ENCODE measurements at places on chromosomes 5 and 9. TPM values are rescaled to one million over a fixed set of nuclear protein-coding genes. Genes with fewer than 3 reads are reported as not detected.

DNA sequence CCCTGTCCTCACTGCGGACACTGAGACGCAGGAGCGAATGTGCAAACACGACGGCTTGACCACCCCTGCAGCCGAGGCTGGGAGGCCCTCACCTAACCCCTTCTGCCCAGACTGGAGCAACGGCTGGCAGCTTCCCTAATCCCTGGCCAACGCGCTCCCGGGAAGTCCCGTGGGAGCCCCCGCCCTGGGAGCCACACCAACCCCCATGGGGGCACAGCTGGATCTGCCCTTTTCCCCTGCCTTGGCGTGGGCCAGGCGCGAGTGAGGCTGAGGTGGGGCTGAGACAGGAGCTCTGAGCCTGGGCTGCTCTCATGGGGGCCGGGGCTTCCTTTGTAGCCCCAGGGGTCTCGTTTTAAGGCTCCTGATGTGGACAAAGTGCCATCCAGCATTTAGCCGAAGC, 4.6 kb upstream of the DNLZ start:
- no peaks in the 10 kb centered on the region for H3K36me3 ChIP-seq
- no peak for DNase-seq
- H3K4me3 ChIP-seq: no peak overlapping the region
- H3K4me1 ChIP-seq: peaks cover 5% of the 10 kb centered on the region
- H3K27me3 ChIP-seq: no peaks in the 10 kb centered on the region
- no peak overlapping the region for H3K27ac ChIP-seq

GRCh38 chr9:132042324-132042723, 37.3 kb downstream of the MED27 start:
- H3K4me1 ChIP-seq: no peaks in the 10 kb centered on the region
- H3K27me3 ChIP-seq: no peaks in the 10 kb centered on the region
- H3K27ac ChIP-seq: no peak overlapping the region
- no peak for DNase-seq
- peaks cover 1% of the 10 kb centered on the region for H3K36me3 ChIP-seq
- H3K4me3 ChIP-seq: no peak overlapping the region

DNA sequence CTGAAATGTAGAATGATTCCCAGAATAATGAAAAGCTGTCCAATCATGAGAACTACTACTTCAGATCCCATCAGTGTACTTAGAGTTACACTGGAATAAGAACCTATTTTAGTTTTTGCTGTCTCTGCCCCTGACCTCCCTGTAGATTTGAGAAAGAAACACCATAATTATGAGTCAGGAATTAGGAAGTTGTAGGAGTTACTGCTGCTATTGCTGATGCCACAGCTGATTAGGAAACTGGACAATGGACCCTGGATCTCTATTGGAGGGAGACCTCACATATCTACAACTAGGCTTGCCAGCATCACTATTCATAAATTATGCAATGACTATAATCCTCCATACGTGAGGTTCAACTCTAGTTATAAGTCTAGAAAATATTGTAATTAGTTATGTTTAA, 48.8 kb upstream of the EDIL3 start:
- H3K4me3 ChIP-seq: no peak overlapping the region
- H3K27me3 ChIP-seq: no peaks in the 10 kb centered on the region
- no peak for DNase-seq

DNA sequence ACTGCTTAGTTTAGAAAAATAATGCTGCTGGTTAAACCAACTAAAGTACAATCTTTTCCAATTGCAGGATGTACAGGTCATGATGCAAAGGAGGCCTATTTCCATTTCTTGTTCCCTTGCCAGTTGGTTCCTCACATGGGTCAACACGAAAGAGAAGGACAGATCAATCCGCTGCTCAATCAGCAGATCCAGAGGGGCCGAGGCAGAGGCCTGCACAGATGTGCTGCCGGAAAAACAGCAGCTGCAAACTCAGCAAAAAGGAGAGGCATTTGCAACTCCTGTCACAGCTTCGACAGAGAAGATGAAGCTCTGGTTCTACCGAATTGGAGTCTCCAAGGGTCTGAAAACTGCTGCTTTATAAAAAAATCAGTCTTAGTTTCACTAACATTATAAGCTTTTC, 69.8 kb downstream of the NIPSNAP3B start:
- no peaks in the 10 kb centered on the region for H3K36me3 ChIP-seq
- H3K27me3 ChIP-seq: no peaks in the 10 kb centered on the region
- no peak for DNase-seq
- no peak overlapping the region for H3K27ac ChIP-seq
- H3K4me1 ChIP-seq: peaks cover 14% of the 10 kb centered on the region

GRCh38 chr5:133360693-133361472, 251.5 kb downstream of the FSTL4 start:
- H3K27me3 ChIP-seq: peaks cover 22% of the 10 kb centered on the region
- H3K4me1 ChIP-seq: no peaks in the 10 kb centered on the region
- H3K36me3 ChIP-seq: no peaks in the 10 kb centered on the region
- DNase-seq: no peak
- no peak overlapping the region for H3K27ac ChIP-seq

DNA sequence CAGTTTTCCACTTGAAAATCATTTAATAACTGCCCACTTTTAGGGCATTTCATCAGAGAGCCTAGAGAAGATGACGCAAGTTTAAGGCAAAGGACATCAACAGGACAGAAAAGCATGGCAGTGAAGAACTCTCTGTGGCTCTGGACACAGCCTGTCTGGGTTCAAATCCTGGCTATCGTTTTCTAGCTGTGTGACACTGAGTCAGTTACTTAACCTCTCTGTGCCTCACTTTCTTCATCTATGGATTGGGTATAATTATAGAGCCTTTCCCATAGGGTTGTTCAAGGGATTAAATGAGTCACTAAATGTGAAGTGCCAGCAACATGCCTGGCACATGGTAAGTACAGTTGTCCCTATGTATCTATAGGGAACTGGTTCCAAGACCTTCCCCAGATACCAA, 6.7 kb downstream of the MYO10 start:
- H3K27ac ChIP-seq: no peak overlapping the region
- no peak for DNase-seq
- no peaks in the 10 kb centered on the region for H3K36me3 ChIP-seq
- H3K4me3 ChIP-seq: no peak overlapping the region
- peaks cover 19% of the 10 kb centered on the region for H3K27me3 ChIP-seq

ZBTB5 gene
- total RNA-seq: 9.7 TPM

NTNG2 gene
- 14.5 TPM for total RNA-seq

PRR16 gene
- total RNA-seq: not detected

LCN10 gene
- total RNA-seq: 0.68 TPM

- no peak overlapping the region for H3K4me3 ChIP-seq
- no peak overlapping the region for H3K27ac ChIP-seq
- H3K27me3 ChIP-seq: no peaks in the 10 kb centered on the region
- no peaks in the 10 kb centered on the region for H3K36me3 ChIP-seq
Observed at GRCh38 chr9:12614488-12614887, 78.7 kb upstream of the TYRP1 start.

DNA sequence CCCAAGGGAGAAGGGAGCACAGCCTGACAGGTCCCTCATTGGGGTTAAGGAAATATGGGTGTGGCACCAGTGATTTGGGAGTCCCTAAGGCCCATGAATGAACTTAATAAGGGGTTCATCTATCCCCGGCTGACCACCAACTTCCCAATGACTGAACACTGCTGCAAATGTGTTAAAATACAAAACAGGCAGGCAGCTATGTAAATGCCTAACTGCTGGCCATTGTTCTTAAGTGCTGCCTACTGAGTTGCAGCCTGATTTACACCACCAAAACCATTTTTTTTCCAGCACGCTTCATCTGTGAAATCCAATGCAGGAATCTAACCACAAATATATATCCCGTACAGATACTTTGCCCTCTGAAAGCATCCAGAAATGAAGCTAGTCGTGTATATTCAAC, 478.5 kb downstream of the PTPRD start:
- no peak for DNase-seq
- H3K27ac ChIP-seq: no peak overlapping the region

SMIM33 gene
- 0.07 TPM for total RNA-seq

DNA sequence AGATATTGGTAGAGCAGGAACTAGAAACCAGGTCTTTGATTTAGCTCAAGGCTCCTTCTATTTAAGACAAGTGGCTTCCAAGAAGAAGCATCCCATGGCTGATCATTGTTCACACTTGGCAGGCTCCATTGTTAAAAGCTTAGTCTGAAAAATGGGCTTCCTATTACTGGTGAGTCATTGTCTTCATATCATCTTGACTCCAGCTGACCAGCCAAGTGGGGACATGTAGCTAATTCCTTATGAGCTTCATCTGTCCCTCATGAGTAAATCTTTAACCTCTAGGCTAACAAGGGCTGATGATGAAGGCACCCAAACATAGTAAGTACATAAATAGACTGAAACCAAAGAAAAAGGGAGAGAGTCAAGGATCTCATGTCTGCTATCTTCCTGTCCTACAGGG, 530.3 kb upstream of the KLF4 start:
- no peaks in the 10 kb centered on the region for H3K36me3 ChIP-seq
- no peak overlapping the region for H3K27ac ChIP-seq
- H3K4me1 ChIP-seq: no peaks in the 10 kb centered on the region
- no peaks in the 10 kb centered on the region for H3K27me3 ChIP-seq
- DNase-seq: no peak
- H3K4me3 ChIP-seq: no peak overlapping the region

DNA sequence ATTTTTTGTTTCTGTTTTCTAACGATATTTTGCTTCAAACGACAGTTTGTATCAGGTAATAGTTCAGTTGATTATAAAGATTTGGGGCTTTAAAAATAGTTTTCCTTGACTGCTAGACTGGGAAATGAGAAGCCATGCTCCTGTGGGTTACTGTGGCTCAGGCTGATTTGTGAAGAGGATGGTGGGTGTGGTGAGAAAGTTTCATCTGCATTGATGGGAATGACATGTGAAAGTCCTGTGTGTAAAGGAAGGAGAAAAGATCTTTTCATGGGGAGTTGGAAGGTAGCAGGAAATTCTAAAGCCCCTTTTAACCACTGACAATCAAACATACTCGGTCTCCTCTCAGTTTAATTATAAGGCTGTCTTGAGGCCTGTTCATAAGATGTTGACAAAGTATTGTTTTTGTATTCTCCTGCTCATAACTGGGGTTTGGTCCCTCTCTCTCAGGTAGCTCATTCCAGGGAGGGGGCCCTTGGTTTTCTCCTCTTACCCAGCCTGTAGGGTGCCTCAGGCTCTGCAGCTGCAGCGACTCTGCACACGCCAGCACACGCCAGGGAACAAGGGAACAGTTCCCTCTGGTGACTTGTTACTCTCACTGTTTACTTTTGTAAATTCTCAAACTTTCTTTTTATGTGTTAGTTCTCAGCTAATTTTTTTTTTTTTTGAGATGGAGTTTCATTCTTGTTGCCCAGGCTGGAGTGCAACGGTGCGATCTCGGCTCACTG, 91.6 kb downstream of the CARTPT start:
- H3K4me1 ChIP-seq: no peaks in the 10 kb centered on the region
- peaks cover 39% of the 10 kb centered on the region for H3K27me3 ChIP-seq
- H3K36me3 ChIP-seq: no peaks in the 10 kb centered on the region
- H3K4me3 ChIP-seq: no peak overlapping the region
- DNase-seq: no peak

GRCh38 chr5:157225469-157226422, 40.2 kb upstream of the CYFIP2 start:
- peak overlapping the region; percentile 82 for H3K27ac ChIP-seq
- no peaks in the 10 kb centered on the region for H3K27me3 ChIP-seq
- no peak for DNase-seq
- peaks cover 83% of the 10 kb centered on the region for H3K36me3 ChIP-seq
- H3K4me3 ChIP-seq: peak overlapping the region; percentile 48

PTPN3 gene
- 0.50 TPM for total RNA-seq

DNA sequence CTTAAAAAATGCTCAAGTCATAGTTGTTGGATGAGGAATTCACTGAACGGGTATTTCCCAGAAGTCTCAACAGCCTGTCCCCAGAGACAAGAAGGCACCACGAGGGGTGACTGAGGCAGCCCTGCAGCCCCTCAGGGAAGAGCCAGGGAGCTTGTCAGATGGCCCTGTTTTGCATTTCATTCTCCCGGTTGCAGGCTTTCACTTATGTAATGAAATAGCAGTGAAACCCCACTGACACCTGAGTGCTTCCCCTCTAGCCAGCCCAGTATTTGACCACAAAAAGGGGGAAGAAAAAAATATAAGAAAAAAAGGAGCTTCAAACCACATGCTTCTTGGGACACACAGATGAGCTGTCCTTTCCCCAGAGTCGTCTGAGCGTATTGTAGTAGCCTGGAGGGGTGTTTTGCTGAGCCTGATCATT, 75.3 kb upstream of the IL12B start:
- H3K36me3 ChIP-seq: peaks cover 15% of the 10 kb centered on the region
- H3K27ac ChIP-seq: no peak overlapping the region
- DNase-seq: no peak
- H3K4me3 ChIP-seq: no peak overlapping the region

- no peak overlapping the region for H3K4me3 ChIP-seq
- H3K36me3 ChIP-seq: no peaks in the 10 kb centered on the region
- no peak for DNase-seq
- peaks cover 5% of the 10 kb centered on the region for H3K4me1 ChIP-seq
- peaks cover 3% of the 10 kb centered on the region for H3K27me3 ChIP-seq
Observed at GRCh38 chr5:133916914-133917313, 51.5 kb downstream of the C5orf15 start.

DNA sequence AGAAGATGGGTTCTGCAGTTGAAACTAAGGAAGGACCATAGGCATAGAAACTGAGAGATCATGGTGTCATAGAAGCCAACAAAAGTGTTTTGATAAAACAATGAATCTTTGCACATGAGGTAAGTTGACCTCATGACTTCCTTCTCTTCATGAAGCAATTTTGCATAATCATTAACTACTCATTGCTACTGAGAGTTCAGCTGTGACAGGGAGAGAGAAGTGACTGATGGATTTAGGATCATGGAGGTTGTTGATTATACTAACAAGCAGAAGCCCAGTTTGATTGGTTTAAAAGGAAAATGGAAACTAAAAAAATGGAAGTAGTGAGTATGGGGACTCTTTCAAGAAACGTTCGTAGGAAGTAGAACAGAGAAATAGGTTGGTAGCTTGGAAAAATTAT, 51.2 kb downstream of the PARP8 start:
- peak overlapping the region; percentile 38 for H3K27ac ChIP-seq
- peaks cover 37% of the 10 kb centered on the region for H3K36me3 ChIP-seq
- H3K27me3 ChIP-seq: no peaks in the 10 kb centered on the region

- H3K36me3 ChIP-seq: peaks cover 26% of the 10 kb centered on the region
- H3K4me1 ChIP-seq: peaks cover 4% of the 10 kb centered on the region
- DNase-seq: no peak
- H3K4me3 ChIP-seq: no peak overlapping the region
Observed at GRCh38 chr5:154949781-154950180, 8.9 kb downstream of the MRPL22 start.

PCDHGA11 gene
- total RNA-seq: not detected

PAM gene
- 29.7 TPM for total RNA-seq

- no peaks in the 10 kb centered on the region for H3K4me1 ChIP-seq
- no peak for DNase-seq
- no peaks in the 10 kb centered on the region for H3K36me3 ChIP-seq
- H3K27ac ChIP-seq: no peak overlapping the region
- no peak overlapping the region for H3K4me3 ChIP-seq
Observed at GRCh38 chr5:59554501-59554900, 339.0 kb downstream of the PDE4D start.

ARHGEF39 gene
- 14.5 TPM for total RNA-seq

FCN2 gene
- not detected for total RNA-seq
